ENCODE measurements at places on chromosomes 13 and 19.

GRCh38 chr19:6853868-6854267 is 33.5 kb upstream of the ADGRE1 start:
- DNase-seq: no peak

DNA sequence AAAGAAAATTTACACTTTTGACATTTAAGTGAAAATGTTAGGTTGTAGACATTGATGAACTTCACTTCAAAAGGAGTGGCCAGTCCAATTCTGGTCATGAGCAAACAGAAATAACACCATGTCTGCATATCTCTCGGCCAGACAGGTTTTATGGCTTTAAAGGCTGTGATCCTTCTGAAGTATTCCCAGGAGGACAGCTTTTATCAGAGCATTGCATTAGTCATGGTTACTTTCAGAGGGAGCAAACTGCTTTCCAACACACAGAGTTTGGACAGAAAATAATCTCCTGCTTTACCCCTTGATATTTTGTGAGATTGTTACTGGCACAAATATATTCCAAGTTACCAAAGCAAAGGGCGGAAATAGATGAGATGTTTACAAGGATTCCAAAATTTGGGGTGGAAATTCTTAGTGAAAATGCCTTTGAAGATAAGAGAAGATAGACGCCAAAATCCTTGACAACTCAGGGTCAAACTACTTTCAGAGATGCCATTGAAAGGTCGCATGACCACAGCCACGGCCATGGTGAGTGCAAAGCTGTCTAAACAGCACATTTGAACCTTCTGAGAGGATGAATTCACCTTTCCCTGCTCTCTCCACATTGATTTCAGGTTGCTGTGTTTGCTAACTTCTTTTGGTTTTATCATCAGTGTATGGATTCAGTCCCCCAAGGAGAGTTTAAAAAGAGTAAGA is 584.5 kb upstream of the SGCG start:
- no peak for DNase-seq

DNA sequence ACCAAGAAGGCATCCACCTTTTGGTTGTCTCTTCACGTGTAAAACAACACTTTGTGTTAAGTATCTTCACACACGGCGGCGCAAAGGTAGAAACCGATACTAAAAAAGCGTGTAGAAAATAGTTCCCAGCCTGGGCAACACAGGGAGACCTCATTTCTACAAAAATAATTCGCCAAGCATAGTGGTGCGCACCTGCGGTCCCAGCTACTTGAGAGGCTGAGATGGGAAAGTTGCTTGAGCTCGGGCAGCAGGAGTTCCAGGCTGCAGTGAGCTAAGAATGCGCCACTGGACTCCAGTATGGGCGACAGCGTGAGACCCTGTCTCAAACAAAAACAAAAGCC is 573 bp upstream of the ERCC5 start:
- no peak for DNase-seq

- no peak for DNase-seq
These were observed 30.0 kb downstream of the CEACAM1 start for GRCh38 chr19:42498169-42498757.

GRCh38 chr13:95122063-95122462 is 179.2 kb downstream of the ABCC4 start:
- no peak for DNase-seq

- DNase-seq: no peak
These were observed 10.0 kb downstream of the IQCN start for GRCh38 chr19:18264137-18264854.

DNA sequence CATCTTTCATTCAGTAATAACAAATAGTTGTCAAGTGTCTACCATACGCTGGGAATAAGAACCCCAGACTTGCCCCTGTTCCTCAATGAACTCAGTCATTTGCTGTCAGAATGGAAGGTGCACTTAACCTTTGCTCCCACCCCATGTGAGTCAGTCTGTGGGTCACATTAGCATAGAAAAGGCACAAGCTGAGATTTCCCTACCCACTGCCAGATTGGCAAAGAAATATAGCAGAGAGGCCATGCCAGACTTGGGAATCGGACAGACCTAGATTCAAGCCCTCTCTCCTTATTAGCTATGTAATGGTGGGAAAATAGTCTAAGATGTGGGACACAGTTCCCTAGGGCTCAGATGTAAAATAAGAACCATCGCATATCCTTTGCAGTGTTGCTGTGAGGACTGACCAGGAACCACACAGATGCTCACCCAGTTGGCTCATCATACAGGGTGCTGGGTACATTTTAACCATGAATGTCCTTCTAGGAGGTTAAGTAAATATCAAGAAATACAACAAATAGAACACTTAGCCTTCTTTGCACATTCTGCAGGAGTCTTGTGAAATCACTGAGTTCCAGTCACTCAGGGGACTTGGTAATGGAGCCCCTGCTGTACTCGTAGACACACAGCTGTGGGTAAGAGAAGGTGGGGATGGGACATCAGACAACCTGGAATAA is 218.2 kb downstream of the FGF14 start:
- DNase-seq: no peak

DNA sequence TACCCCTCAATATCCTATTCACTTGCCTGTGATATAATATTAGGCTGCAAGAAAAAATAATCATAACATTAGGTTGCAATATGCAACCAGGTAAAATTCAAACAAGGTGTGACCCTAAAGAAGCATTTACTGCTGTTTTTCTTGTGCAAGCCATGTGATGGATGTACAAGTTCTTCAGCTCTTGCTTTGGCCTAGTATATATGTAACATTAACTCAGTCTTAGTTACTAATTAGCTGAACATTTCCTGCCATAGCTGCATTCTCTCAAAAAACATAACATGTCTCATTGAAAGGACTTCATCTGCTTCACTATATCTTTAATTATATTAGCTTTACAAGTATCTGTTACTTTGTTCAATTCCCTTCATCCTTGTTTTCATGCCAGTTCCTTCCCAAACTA is 406.8 kb upstream of the HTR2A start:
- DNase-seq: no peak

DNA sequence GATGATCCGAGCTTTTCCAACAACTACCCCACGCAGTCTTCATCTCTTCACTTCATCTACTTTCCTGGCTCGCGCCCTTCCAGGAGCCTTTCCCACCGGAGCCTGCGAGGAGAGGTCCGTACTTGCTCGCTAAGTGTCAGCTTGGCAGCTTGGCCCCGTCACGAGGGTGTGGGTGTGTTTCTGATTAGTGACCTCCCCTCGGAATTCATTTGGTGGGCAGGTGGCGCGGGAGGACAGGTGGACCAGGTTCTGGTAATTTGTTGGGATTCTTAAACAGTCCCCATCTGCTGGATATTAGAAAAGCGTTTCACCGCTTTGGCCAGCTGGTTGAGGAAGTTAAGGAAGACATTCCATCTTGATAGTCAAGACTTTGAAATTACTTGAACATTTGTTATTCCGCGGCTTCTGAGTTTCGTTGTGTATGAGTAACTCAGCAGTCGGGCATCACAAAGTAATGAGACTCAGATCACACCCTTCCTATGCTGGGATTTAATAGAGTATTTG is 515 bp downstream of the UFM1 start:
- DNase-seq: no peak

DNA sequence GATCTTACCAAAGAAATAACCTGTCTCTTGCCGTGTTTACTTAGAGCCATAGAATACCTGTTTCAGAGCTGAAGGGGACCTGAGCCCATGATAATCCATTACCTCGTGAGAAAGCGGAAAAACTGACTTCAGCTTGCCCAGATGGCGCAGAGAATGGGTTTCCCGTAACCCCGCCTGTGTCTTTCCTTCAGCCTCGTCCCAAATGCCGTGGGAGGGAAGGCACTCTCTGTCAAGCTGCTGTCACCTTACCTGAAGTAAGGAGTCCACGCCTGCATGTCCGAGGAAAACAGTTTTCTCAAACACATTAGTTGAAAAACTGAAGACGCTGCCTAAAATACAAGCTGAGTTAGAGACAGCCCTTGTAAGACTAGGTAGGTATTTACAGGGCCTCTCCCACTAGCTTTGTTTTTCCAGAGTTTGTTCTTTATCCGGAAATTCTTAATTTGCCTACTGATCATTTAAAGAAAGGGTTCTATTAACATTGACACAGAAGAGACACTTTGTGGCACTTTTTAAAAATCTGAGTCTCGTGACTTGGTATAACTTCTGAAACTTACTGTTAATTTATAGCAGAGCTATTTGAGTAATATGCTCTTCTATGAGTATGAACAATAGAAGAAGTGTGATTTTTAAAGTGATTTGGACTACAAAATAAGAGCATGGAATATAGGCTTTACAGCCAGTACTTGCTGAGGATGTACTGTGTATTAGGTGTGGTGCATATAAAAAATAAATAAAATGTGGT is 1.3 kb upstream of the INTS6 start:
- no peak for DNase-seq

GRCh38 chr19:2047449-2048103 is 3.5 kb downstream of the MKNK2 start:
- no peak for DNase-seq

GRCh38 chr19:29878973-29879654 is 62.9 kb upstream of the URI1 start:
- no peak for DNase-seq

- no peak for DNase-seq
These were observed 10.5 kb downstream of the MBD3 start for GRCh38 chr19:1582201-1582600.

DNA sequence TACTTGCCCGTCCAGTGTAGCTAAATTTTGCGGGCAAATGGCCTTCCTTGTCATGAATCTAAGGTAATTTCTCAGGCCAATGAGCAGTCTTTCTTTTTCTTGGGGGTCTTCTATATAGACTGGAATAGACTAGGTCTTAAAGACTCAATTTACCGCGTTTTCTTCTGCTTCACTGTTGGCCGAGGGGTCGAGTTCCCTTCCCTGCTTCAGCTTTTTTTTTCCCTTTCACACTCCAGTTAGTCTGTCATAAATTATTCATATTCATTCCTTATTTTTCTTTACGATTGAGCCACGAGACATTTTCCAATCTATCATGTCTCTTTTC is 276 bp downstream of the ALG11 start:
- DNase-seq: no peak

GRCh38 chr19:12187625-12188024 is 24.7 kb downstream of the ZNF136 start:
- DNase-seq: no peak

GRCh38 chr13:38382946-38383345 is 33.3 kb downstream of the UFM1 start:
- no peak for DNase-seq

DNA sequence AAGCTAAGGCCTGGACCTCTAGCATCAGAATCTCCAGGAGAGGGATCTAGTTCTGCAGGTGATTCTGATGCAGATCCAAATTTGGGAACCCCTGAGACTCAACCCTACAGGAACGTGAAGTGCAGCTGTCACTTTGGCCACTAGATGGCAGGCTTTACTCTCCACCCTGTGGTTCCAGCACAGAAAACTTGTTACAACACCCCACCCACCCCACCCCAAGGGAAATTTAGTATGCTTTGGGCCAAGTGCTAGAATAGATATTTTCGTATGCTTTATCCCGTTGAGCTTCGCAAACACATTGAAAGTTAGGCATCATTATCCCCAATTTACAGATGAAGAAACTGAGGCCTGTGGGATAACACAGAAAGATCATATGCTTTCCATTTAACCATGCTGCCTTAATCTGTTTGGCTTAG is 232.0 kb downstream of the B3GLCT start:
- no peak for DNase-seq

GRCh38 chr13:67036699-67037457 is 193.3 kb downstream of the PCDH9 start:
- no peak for DNase-seq

- DNase-seq: no peak
These were observed 1.0 kb downstream of the SMIM24 start for GRCh38 chr19:3479177-3479833.

GRCh38 chr19:44846455-44847143 is 502 bp downstream of the NECTIN2 start:
- no peak for DNase-seq

GRCh38 chr13:40148101-40148500 is 492.6 kb downstream of the COG6 start:
- no peak for DNase-seq

DNA sequence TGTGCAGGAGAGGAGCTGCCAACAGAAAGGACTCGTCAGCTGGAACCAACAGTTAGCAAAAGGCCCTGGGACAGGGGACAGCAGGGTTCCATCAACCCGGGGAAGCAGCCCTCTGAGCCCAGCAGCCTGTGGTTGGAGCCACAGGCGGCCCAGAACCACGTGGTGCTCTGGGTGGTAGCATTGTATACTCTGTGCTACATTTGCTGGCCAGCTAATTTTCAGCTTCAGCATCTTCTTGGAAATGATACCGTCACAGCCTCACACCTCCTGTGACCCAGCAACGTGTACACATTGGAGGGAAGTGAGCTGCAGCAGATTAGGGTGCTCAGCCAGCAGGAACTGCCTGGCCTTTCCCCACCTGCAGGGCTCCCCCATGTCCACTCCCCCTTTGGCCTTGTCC is 13.1 kb upstream of the MTIF3 start:
- no peak for DNase-seq

DNA sequence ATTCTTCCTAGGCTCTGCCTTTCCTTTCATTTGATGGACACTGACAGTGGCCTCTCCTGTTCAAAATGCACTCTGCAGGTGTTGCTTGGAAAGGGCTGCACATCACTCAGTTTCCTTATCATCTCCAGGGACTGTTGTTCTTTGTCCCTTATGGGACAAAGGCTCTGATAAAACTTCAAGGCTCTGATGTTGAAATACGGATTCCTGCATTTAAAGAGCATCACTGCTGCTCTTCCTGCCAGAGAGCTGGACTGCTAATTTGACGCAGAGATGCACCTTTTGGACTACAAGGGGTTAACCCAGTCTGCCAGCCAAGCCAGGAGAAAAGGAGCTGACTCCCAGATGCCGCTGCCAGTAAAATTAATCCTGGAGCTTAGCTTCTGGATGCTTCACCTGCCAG is 952.1 kb downstream of the DIAPH3 start:
- no peak for DNase-seq

- DNase-seq: no peak
These were observed 86.5 kb downstream of the RFC3 start for GRCh38 chr13:33904431-33904830.

- no peak for DNase-seq
These were observed 46.5 kb upstream of the RCBTB2 start for GRCh38 chr13:48579165-48579918.

GRCh38 chr19:11005521-11005920 is 44.7 kb downstream of the SMARCA4 start:
- no peak for DNase-seq

DNA sequence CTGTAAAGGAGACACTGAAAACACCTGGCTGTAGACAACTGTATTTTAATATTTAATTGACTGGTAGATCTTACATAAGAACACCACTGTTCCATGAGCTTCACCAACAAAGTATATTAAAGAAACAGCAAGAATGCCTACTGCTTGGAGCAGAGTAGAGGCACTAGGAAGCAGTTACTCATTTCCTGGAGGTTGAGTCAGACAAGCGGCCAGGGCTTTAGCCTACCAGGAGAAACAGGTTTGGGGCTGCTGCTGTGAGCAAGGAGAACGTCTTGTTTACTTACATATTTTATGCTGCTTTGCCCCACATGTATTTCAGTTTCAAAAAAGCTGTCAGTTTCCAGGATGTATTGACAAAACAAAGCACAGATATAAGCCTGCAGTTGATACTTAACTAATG is 33.4 kb downstream of the ALG5 start:
- DNase-seq: peak; percentile 49

All from HFF-Myc (cell line).